ENCODE measurements at places on chromosomes 11 and 22. TPM values are rescaled to one million over a fixed set of nuclear protein-coding genes. Genes with fewer than 3 reads are reported as not detected.

Gene OR8G1
- total RNA-seq: not detected

Gene C1QTNF6
- total RNA-seq: 15.7 TPM

Gene MCHR1
- total RNA-seq: not detected

Gene OR4C12
- total RNA-seq: not detected

Gene PTH
- not detected for total RNA-seq

Gene TRIM68
- total RNA-seq: 17.7 TPM

Gene SPA17
- total RNA-seq: 3.0 TPM

Gene RAB39A
- not detected for total RNA-seq

Gene ACTN3
- total RNA-seq: not detected

Gene DDX25
- not detected for total RNA-seq

Gene SYT8
- not detected for total RNA-seq

Gene MS4A3
- total RNA-seq: not detected

Gene PGA5
- total RNA-seq: not detected

Gene KIF18A
- 21.4 TPM for total RNA-seq

Gene PRSS23
- 0.28 TPM for total RNA-seq

Gene ELF5
- not detected for total RNA-seq

Gene TRIM49
- not detected for total RNA-seq

Data from activated naive CD8-positive, alpha-beta T cell treated with anti-CD3 and anti-CD28 coated beads, Interleukin-2, amount 10 ng/mL, durations not matched to agents 7 days and 5 days (primary cell).